ENCODE measurements at places on chromosomes 1 and 21.

- no peak overlapping the region for H3K27ac ChIP-seq
- H3K4me3 ChIP-seq: no peak overlapping the region
- H3K4me1 ChIP-seq: no peaks in the 10 kb centered on the region
- H3K36me3 ChIP-seq: peaks cover 17% of the 10 kb centered on the region
- DNase-seq: no peak
Observed at GRCh38 chr1:219724440-219724839, 111.5 kb upstream of the ZC3H11B start.

DNA sequence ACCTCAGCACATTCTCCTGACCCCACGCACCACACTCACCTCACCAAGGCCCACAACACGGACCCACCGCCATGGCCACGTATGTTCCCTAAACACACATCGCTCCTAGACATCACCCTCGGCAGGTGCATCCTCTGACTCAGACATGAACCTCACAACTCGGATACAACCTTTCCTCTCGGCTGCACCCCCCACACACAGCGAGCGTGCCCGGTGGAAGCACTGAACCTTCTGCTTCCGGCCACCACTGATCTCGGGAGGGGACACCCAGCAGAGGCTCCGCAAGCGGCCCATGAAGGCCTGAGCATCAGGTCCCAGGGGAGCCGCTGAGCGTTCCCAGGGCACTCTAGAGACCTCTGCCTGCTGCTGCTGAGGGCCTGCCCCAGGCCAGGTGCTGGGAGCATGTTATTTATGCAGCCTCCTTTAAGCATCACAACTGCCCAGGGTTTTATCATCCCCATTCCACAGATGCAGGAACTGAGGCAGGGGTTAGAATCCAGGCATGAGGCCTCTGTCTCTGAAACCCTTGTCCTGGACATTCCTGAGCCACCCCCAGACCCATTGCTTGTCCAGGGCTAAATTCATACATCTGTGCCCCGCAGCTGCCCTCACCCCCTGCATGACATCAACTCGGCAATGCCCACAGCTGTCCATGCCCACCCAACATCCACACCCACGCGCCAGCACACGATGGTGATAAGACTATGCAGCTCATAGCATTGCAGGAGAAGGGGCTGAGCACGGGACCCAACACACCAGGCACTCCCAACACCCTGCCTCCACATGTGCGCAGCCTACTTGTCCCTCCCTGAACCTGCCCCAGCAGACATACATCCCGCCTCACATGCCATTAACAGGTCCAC is 27.0 kb downstream of the SDC3 start:
- H3K27me3 ChIP-seq: no peaks in the 10 kb centered on the region
- no peak overlapping the region for H3K4me3 ChIP-seq
- peaks cover 36% of the 10 kb centered on the region for H3K4me1 ChIP-seq
- no peak overlapping the region for H3K27ac ChIP-seq
- no peak for DNase-seq

- no peak for DNase-seq
- no peak overlapping the region for H3K4me3 ChIP-seq
- H3K36me3 ChIP-seq: no peaks in the 10 kb centered on the region
- H3K27ac ChIP-seq: no peak overlapping the region
Observed at GRCh38 chr1:71766748-71767147, 515.6 kb downstream of the NEGR1 start.

DNA sequence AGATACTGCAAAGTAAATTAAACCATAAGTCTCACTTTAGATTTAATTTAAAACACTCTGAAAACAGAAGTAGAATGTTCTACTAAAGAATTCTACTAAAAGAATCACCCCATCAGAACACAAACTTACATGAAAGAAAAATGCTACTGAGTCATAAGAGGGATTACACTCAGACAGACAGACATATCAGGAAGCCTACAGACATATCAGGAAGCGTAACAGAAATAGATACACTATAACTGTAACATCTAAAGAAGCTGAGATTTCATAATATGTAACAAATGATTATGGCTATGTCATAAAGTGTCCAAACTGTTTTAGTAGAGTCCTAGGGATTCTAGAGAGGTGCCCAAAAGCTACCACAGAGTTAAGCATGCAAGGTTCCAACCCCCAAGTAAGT is 23.9 kb downstream of the FOXJ3 start:
- no peak for DNase-seq
- peak overlapping the region; percentile 1 for H3K27ac ChIP-seq
- no peak overlapping the region for H3K4me3 ChIP-seq
- H3K4me1 ChIP-seq: peaks cover 36% of the 10 kb centered on the region

DNA sequence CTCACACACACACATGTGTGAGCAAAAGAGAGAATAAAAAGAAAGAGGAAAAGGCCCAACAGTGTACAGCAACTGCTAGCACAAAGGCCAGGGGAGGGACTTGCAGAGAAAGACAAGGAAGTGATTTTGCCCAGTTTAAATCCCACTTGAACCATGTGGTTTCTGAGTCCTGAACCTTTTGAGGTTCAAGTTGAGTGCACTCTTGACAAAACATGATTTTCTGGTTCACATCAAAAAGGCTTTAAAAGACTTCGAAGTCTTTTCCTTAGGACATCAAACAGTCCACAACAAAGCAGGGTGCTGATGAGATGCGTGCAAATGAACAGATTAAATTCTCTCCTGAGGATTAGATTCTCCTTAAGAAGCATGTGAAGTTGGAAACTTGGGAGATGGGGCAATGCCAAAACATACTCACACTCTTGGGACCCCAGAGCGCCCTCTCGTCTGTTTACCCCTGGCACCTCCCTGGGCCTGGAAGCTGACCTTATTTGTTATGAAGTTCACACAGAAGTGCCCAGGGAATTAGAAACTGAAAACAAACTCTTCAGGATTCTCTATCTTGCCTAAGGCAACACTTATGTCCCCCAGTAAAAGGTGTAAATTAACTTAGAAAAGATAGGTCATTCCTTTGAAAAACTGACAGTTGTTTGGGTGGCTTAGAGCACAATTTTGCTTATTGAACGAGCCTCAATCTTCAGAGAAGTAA is 31.5 kb downstream of the RNF220 start:
- peaks cover 14% of the 10 kb centered on the region for H3K27me3 ChIP-seq
- H3K36me3 ChIP-seq: no peaks in the 10 kb centered on the region
- DNase-seq: no peak
- peak overlapping the region; percentile 57 for H3K27ac ChIP-seq

- H3K4me1 ChIP-seq: peaks cover 4% of the 10 kb centered on the region
- H3K27me3 ChIP-seq: no peaks in the 10 kb centered on the region
- DNase-seq: no peak
Observed at GRCh38 chr1:217620814-217621213, 10.1 kb downstream of the GPATCH2 start.

DNA sequence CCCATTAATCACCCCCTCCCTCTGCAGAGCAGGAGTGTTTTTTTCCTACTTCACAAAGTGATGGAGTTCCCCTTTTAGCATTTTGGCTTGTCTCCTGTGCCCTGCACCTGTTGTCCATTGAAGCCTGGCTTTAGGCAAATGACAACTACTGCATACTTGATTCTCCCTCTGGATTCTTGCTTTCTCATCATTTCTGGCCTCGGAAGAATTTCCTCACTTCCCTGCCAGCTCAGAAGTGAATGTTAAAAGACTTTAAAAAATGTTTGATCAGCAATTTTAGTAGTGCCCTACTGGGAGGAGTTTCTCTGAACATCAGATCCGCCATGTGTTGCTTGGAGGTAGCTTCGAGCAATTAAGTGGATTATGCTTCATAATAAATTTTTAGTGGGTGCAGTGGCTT is 28.1 kb downstream of the RCOR3 start:
- no peak overlapping the region for H3K4me3 ChIP-seq
- no peaks in the 10 kb centered on the region for H3K4me1 ChIP-seq
- peaks cover 40% of the 10 kb centered on the region for H3K36me3 ChIP-seq
- no peak overlapping the region for H3K27ac ChIP-seq
- DNase-seq: no peak

DNA sequence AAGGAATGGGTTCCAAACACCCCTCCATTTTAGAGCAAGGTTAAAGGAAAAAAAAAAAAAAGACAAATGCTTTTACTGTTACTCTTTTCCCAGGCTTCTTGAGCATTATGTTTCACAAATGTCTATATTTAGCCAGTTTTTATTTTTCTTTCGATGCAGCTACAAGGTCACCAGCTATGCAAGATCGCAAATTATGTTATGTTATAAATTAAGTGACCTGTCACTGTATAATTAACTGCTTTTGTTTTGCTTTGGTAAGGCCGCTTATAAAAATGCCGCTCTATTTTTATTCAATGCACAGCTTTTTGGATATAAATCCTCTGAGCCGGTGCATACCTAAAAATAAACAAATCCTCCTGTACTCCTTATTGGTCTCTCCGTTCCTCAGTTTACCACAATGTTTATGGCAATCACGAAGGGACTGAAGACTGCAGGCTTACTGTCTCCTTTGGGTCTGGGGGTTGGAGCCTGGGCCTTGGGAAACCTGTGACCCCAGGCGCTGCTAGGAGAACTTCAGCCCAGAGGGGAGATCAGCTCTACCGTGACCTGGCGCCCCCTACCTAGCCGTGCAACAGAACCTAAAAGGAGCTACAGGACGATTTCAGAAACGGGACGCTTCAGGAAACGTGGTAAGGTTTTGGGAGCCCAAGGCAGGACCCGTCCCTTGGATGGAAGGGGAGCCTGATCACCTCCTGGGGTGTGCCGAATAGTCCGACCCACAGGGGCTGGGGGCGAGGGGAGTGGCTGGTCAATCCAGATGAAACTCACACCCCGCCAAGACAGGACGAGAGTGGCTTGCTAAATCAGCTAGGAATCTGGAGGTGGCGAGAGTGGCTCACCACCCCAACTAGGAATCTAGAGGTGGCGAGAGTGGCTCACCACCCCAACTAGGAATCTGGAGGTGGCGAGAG is 101.2 kb upstream of the CD55 start:
- no peaks in the 10 kb centered on the region for H3K36me3 ChIP-seq
- no peak for DNase-seq
- no peaks in the 10 kb centered on the region for H3K27me3 ChIP-seq
- no peak overlapping the region for H3K27ac ChIP-seq
- H3K4me1 ChIP-seq: peaks cover 37% of the 10 kb centered on the region

GRCh38 chr1:148435406-148435805 is 47.7 kb downstream of the PPIAL4G start:
- H3K27ac ChIP-seq: no peak overlapping the region
- H3K27me3 ChIP-seq: no peaks in the 10 kb centered on the region
- peaks cover 16% of the 10 kb centered on the region for H3K36me3 ChIP-seq
- no peak overlapping the region for H3K4me3 ChIP-seq

DNA sequence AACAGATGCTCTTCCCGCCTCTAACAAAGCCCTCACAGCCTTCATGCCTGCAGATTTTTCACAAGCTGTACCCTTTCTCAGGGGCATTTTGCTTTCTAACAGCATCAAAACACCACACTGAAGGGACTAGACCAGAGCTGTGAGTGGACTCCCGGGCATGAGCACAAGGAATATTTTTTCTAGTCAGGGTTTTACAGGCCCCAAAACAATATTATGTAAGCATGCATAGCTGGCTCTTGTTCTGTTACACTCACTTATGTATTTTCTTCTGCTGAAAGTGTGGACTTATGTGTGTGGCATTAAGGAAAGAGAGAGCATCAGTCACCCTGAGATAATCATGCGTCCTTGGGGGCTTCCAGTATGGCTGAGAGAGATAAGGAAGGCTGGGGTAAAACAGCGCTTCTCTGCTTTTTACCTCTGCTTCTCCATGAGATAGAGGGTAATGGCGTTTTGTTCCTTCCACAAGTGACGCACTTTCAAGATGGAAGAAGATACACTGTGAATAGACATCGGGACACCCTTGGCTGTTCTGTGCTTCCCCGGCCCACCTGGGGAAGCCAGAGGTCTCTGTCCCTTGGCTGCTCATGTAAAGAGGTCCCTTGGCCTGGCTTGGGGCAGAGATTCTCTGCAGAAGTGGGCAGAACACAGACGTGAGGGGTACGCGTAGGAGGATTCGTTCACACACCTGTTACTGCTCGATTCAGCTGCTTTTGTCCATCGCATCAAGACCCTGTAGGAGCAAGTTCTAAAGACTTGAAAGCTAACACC is 266.7 kb upstream of the RAB4A start:
- DNase-seq: no peak
- no peaks in the 10 kb centered on the region for H3K27me3 ChIP-seq
- no peak overlapping the region for H3K4me3 ChIP-seq

GRCh38 chr21:15875286-15875685 is 145.5 kb downstream of the USP25 start:
- DNase-seq: no peak
- H3K27me3 ChIP-seq: no peaks in the 10 kb centered on the region
- no peak overlapping the region for H3K4me3 ChIP-seq
- H3K4me1 ChIP-seq: peaks cover 7% of the 10 kb centered on the region
- H3K36me3 ChIP-seq: peaks cover 34% of the 10 kb centered on the region

DNA sequence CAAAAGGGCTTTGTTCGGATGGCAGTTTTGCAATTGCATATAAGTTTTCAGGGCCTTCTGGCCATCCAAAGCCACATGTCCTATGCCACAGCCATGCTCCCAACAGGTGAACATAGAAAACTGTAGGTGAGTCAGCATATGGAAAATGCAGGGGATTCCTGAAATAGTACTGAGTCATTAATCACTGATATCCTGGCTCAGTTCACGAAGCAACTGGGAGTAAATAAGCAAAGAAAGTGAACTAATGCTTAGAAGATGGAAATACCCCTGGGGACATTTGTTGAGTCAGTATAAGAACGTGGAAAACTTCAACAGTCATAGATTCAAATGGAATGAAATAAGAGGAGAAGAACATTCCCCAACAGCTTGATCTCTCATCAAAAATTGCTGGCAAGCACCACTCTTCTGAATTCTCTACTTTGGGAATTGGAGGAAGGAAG is 148.9 kb upstream of the RUNX1 start:
- peak overlapping the region; percentile 27 for H3K27ac ChIP-seq
- no peak overlapping the region for H3K4me3 ChIP-seq
- peaks cover 12% of the 10 kb centered on the region for H3K4me1 ChIP-seq
- no peak for DNase-seq
- no peaks in the 10 kb centered on the region for H3K36me3 ChIP-seq
- H3K27me3 ChIP-seq: no peaks in the 10 kb centered on the region

DNA sequence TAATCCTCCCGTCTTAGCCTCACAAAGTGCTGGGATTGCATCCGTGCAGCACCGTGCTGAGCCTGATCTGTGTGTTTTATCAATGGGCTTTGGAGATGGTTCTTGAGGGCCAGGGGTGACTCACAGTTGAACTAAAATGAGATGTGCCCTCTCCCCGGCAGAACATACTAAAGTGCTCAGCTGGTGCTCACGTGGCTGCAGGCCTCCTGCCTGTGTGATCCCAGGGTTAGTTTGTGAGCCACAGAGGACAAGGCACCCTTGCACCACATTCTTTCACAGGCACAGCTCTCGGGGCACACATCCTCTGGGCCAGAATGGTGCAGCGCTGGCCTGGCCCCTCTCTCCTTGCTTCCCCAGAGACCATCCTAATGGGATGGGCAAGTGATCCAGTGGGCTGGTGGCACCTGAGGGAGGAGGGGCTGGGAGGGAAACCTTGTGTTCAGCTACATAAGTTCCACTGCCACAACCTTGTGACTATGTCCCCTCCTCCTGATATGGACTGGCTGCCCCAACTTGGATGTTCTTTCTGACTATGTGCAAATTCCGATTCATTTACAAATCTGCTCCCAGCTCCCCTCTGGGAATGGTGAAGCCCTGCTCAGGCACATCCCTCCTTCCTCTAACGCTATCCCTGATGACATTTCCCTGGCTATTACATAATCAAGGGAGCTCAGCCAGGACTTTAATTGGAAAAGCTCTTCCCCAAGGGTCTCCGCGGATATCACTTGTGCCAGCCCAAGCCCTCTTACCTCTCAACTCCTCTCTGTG is 197.0 kb upstream of the EDN2 start:
- no peak for DNase-seq
- H3K27ac ChIP-seq: no peak overlapping the region
- H3K27me3 ChIP-seq: no peaks in the 10 kb centered on the region
- no peak overlapping the region for H3K4me3 ChIP-seq
- peaks cover 9% of the 10 kb centered on the region for H3K4me1 ChIP-seq
- no peaks in the 10 kb centered on the region for H3K36me3 ChIP-seq
